ENCODE measurements at places on chromosomes 12 and 14. TPM values are rescaled to one million over a fixed set of nuclear protein-coding genes. Genes with fewer than 3 reads are reported as not detected.

DNA sequence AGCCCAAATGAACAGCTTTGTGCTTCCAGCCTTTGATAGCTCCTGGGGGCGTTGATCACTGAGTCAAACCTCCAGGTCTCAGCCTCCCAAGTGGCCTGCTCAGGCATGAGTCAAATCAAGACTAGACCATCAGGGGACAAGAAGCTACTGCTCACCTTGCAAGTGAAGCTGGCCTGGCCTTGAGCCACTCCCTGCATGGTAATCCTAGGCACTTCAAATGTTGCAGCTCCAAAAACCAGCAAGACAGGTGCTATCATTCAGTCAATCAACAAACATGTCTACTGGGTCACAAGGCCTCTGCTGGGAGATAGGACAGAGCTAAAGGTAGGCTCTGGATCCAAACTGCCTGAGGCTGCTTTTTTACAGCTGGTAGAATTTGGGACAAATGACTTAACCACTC, 33.1 kb upstream of the NOS1 start:
- no peaks in the 10 kb centered on the region for H3K36me3 ChIP-seq
- H3K27ac ChIP-seq, result no peak overlapping the region
- no peaks in the 10 kb centered on the region for H3K4me1 ChIP-seq
- no peak overlapping the region for H3K4me3 ChIP-seq

DNA sequence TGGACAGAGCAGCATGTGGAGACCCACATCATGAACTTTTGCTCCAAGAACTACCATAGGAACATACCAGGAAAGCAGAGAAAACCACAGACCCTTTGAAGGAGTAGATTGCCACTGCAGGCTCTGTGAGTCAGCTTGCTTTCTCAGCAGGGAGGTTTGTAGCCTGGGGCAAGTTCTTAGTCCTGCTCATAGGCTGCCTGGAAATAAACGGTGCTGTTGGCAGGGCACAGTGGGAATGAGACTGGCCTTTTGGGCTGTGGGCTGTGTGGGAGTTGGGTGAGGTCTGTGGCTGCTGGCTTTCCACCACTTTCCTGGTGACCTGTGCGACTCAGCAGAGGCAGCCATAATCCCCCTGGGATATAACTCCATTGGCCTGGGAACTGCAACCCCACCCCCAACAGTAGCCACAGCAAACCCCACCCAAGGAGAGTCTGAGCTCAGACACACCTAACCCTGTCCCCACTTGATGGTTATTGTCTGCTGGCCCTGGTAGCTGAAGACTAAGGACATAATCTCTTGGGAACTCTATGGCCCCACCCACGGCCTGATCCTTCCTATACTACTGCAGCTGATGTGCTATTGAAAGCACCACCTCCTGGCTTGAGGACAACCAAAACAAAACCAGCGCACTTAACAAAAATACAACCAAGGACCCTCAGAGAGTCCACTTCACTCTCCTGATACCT, 192.1 kb upstream of the GARIN6 start:
- no peak for DNase-seq
- no peaks in the 10 kb centered on the region for H3K4me1 ChIP-seq

DNA sequence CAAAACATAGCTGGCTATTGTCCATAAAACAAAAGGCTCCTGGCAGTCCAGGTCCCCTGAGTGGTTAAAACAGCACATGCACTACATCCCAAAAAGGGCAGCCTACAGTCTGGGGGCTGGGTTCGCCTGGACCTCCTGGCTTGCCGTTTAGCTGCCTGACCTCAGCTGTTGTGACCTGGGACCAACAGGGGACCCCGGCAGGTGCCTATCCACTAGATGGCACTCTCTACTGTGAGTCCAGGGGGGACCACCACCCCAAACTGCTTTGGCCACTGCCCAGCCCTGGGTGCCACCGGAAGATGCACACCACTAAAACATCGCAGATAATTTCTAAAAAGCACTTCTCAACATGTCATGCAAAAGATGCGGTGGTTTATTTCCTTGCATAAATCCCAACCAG, 2.9 kb upstream of the RTL1 start:
- no peak overlapping the region for H3K4me3 ChIP-seq
- no peaks in the 10 kb centered on the region for H3K36me3 ChIP-seq
- H3K4me1 ChIP-seq, result no peaks in the 10 kb centered on the region
- H3K27ac ChIP-seq, result no peak overlapping the region
- DNase-seq, result no peak

- no peak for DNase-seq
- no peaks in the 10 kb centered on the region for H3K27me3 ChIP-seq
- no peak overlapping the region for H3K27ac ChIP-seq
- H3K4me1 ChIP-seq, result no peaks in the 10 kb centered on the region
Measured at GRCh38 chr14:49493557-49493956, 92.6 kb downstream of the RPS29 start.

Gene SOAT2
- total RNA-seq, result not detected

Gene DPY19L2
- 1.9 TPM for total RNA-seq

Gene POTEM
- not detected for total RNA-seq
